ENCODE measurements at places on chromosomes 2 and 18. TPM values are rescaled to one million over a fixed set of nuclear protein-coding genes. Genes with fewer than 3 reads are reported as not detected.
A peak's percentile ranks its signal among the peaks of the same experiment; 100 is the strongest.

KATNAL2 gene
- 1.7 TPM for total RNA-seq

BCL2 gene
- 42.6 TPM for total RNA-seq

DNA sequence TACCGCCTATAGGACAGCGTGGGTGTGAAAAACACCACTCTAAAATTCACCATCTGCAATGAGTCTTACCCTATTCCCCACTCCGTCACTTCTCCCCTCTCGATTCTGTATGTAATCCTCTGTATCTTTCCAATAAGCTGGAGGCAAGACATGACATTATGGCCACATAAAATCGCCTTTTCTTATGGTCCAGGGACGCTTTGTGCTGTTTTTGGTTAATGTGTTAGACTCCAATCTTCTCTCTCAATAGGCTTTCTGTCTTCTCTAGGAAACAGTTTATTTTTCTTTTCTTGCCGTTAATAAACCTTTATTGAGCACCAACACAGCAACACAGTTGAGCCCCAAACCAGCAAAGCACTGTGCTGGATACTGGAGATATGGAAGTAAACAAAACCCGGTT lies 37.9 kb upstream of the ZCCHC2 start:
- DNase-seq, result no peak

GRCh38 chr2:182545420-182546167 lies 118.8 kb upstream of the PDE1A start:
- no peak for DNase-seq

GRCh38 chr2:241194811-241195210 lies 6.3 kb downstream of the ANO7 start:
- DNase-seq, result no peak

CYP27A1 gene
- 31.8 TPM for total RNA-seq

DNA sequence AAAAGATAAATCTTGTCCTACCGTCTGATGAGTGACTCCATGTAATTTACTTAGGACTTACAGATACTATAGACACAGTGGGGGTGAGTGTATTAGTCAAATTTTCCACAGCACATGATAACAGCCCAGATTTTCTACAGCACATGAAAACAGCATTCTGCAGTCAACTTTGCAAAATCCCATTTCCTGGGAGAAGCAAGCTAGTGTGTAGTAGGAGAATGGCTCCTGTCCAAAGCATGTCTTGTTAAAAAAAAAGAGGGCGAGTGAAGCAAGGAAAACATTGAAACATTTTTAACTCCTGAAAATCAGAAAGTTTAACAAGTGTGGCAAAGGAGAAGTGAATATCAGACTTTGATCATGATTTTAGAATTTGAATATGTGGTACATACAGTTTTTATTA lies 817.8 kb upstream of the FAM98A start:
- no peak for DNase-seq

CHRNG gene
- not detected for total RNA-seq

ASNSD1 gene
- total RNA-seq, result 54.1 TPM

DNA sequence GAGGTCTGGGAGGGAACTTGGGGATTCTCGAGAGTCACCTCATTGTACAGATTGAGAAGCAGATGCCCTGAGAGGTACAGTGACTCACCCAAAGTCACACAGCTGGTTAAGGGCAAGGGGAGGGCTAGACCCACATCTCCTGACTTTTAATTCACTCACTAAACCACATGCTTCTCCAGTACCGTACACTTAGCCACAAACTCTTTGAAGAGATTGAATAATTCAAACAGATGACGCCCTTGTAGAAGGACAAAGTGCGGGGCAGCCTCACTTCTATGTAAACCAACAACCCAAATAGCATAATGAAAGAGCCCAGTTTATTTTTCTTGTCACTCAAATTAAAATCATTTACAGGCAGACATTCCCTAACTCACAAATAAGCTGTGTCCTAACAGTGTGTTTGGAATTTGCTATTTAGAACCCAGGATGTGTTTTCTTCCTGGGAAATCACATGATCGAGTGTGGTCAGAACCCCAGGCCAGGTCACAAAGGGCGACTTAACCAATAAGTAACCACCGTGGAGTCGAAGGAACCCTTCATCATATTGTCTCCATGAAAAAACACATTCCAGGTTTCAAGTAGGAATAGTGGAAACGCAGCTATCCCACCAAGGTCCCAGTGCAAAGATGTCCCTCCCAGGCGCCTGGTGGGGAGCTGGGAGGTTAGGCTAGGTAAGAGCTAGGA lies 35.8 kb upstream of the PTPN4 start:
- no peak for DNase-seq

PECR gene
- total RNA-seq, result 7.0 TPM

GRCh38 chr2:43215673-43216255 lies 10.6 kb downstream of the ZFP36L2 start:
- DNase-seq, result no peak

DNA sequence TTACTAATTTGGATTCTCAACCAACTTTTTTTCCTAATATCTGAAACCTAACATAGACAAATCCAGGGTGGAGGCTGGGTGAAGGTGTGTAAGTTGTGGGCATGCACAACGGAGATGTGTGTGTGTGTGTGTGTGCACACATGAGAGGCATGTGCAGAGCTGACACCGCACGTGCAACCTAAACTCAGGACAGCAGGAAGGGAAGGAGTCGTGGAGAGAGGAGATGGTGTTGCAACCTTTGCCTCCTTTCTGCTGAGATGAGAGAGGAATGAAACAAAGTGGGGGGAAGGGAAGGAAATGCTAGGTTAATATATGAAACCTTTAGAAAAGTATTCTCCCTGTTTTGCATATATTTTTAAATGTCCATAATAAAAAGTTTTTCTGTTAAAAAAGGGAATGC lies 64.7 kb downstream of the KCTD1 start:
- no peak for DNase-seq

GRCh38 chr2:130347220-130347925 lies 4.7 kb downstream of the IMP4 start:
- no peak for DNase-seq

GNLY gene
- total RNA-seq, result 5.1 TPM

DNA sequence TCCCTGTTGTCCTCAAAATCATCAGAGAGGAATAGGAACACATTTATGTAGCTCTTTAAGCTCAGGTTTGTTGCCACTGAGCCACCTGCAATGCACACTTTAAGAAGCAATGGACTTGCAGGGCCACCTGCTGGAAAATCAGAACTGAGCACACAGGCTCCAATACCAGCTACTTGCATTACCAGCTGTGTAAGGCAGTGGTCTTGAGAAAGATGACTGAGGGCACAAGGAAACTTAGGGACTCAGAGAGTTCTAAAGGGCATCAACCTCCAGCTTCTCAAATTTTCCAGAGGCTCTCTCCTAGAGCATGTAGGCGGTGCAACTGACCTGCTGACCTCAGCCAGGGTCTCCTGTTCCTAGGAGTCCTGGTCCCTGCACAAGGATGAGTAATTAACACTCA lies 2.5 kb upstream of the CNDP2 start:
- DNase-seq, result no peak

FAM124B gene
- total RNA-seq, result 1.0 TPM

GRCh38 chr2:219178377-219179175 lies 501 bp downstream of the RETREG2 start:
- peak; percentile 79 for DNase-seq

GRCh38 chr2:42826231-42826630 lies 33.8 kb upstream of the HAAO start:
- no peak for DNase-seq

AQP12A gene
- not detected for total RNA-seq

GRCh38 chr2:19360966-19361321 lies 2.5 kb upstream of the OSR1 start:
- no peak for DNase-seq

DNA sequence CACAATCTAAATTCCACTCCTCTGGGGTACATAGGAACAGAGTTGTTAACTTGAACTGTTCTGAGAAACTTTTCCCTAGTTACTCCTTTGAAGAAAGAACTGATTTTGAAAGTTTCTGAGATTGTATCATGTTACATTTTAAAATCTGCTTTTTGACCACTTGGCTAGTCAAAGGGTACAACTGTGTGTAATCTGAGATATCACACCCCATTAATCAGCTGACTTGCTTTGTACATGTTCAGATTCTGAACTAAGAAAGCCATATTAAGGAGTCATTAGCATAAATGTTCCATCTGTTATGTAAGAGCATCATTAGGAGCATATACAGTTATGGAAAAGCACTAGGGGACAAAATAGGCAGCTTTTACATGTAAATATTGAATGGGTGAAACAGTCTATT lies 3.8 kb upstream of the WDR35 start:
- no peak for DNase-seq

PAX8 gene
- total RNA-seq, result 0.96 TPM

PTGR3 gene
- total RNA-seq, result 17.1 TPM

ANKRD36 gene
- 29.2 TPM for total RNA-seq

Data from ovary (tissue), 10 donors.